Stimulated activated CD4-positive, alpha-beta T cell treated with anti-CD3 and anti-CD28 coated beads, Interleukin-1b, Interleukin-23, amount 100 ng/mL, for 1 hour (primary cell): ENCODE measurements at places on chromosomes 6 and 20.

GRCh38 chr20:36454698-36455427, 86.5 kb upstream of the MYL9 start:
- DNase-seq, result no peak

GRCh38 chr20:44074252-44075151, 112.5 kb downstream of the JPH2 start:
- no peak for DNase-seq

GRCh38 chr20:3866464-3866863, 19.8 kb downstream of the MAVS start:
- DNase-seq, result no peak

- DNase-seq, result no peak
Observed at GRCh38 chr6:43995137-43995536, 132.1 kb downstream of the MRPL14 start.

GRCh38 chr6:135147637-135148592, 33.2 kb upstream of the MYB start:
- DNase-seq, result no peak

DNA sequence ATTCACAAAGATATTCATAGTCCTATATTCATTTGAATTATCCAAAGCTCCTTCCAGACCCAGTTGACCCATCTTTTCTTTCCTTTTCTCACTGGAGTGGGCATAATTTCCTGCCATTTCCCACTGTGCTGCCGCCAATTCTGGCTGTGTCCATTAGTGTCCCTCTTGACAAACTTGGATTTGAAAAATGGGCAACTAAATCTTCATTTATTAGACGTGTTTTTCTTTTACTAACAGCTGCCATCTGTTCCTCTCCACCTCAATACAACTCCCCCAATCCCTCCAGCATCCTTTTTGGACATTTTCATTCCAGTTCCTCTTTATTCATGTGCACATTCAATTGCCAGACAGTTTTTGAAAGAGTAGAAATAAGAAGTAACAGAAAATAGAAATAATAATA, 90.5 kb downstream of the PCSK2 start:
- no peak for DNase-seq

DNA sequence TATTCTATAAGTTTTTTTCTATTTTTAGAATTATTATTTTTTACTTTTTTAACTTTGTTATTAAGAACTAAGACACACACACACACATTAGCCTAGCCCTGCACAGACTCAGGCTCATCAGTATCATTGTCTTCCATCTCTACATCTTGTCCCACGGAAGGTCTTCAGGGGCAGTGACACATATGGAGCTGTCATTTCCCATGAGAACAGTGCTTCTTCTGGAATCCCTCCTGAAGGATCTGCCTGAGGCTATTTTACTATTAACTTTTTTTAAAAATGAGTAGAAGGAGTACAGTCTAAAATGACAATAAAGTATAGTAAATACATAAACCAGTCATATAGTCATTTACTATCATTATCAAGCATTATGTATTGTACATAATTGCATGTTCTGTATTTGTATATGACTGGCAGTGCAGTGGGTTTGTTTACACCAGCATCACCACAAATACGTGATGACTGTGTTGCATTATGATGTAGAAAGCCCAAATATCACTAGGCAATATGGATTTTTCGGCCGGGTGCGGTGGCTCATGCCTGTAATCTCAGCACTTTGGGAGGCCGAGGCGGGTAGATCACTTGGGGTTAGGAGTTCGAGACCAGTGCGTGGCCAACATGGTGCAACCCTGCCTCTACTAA, 57.9 kb downstream of the HIVEP1 start:
- no peak for DNase-seq

GRCh38 chr6:108544606-108545005, 16.1 kb upstream of the FOXO3 start:
- no peak for DNase-seq

DNA sequence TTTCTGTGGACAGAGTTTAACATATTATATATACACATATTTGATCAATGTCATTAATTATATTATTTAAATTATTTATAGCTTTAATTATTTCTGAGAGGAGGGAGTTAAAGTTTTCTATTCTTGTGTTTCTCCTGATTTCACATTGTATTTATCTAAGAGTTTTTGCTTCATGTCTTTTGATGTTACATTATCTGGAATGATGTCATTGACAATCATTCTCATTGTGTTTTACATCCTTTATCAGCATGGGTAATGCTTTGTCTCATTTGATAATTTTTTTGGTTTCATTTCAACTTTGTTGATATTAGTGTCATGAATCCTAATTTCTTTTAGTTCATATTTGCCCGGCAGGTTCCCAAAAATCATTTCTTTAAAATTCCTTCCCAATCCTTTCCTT, 56.7 kb upstream of the TOX2 start:
- no peak for DNase-seq

- no peak for DNase-seq
Observed at GRCh38 chr20:44586289-44586911, 4.0 kb downstream of the PKIG start.
